ENCODE measurements at places on chromosomes 5 and 9. TPM values are rescaled to one million over a fixed set of nuclear protein-coding genes. Genes with fewer than 3 reads are reported as not detected.

Gene PIP5KL1
- 1.4 TPM for total RNA-seq

Gene GPSM1
- total RNA-seq: 6.3 TPM

Gene RFX3
- total RNA-seq: 37.2 TPM

Gene LCN15
- not detected for total RNA-seq

Gene SPINK13
- total RNA-seq: not detected

Gene EFNA5
- not detected for total RNA-seq

Gene DAPK1
- 0.92 TPM for total RNA-seq

Gene FAXDC2
- total RNA-seq: not detected

Gene ZCCHC9
- total RNA-seq: 23.0 TPM

Gene MSX2
- not detected for total RNA-seq

Gene TMEM215
- not detected for total RNA-seq

Gene MLANA
- total RNA-seq: not detected

Measured in B cell (primary cell).